ENCODE measurements at places on chromosomes 1 and 21.

GRCh38 chr1:48864913-48865312 is 88.2 kb upstream of the BEND5 start:
- DNase-seq: no peak

DNA sequence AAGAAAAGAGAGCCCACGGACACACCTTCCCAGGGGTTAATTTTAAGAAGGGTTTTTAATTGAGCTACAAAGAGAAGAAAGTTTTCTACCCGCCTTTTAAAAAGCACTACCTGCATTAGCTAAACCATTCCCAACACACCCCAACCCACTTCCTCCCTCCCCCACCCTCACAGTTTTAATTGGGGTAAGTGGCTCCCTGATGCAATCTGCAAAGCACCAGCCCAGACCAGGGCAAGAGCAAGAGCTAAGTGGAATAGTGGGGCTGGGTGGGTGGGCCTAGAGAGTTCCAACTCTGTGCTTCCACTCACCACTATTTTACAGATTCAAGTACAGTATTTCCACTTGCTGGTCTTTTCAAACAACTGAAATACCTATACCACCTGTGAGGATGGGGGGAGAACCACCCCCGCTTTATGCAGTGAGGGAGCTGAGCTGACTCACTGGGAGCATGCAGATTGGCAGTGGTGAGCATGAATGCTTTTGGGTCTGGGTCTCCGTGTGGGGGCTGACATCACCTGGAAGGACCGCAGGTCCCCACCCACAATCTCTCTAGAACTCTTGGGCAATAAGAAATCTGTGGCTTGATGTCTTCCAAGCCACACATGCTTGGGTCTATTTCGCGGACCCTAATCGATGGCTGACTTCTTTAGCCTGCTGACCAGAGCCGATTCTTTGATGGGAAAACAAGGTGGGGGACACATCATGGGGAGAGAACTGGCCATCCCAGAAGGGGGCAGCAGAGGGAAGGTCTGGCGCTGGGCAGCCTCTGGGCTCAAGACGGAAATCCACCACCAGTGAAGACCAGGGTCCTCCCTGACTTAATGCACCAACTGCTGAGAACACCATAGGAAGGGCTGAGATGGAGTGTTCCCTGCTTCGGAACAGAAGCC is 95.5 kb downstream of the SSBP3 start:
- DNase-seq: no peak

DNA sequence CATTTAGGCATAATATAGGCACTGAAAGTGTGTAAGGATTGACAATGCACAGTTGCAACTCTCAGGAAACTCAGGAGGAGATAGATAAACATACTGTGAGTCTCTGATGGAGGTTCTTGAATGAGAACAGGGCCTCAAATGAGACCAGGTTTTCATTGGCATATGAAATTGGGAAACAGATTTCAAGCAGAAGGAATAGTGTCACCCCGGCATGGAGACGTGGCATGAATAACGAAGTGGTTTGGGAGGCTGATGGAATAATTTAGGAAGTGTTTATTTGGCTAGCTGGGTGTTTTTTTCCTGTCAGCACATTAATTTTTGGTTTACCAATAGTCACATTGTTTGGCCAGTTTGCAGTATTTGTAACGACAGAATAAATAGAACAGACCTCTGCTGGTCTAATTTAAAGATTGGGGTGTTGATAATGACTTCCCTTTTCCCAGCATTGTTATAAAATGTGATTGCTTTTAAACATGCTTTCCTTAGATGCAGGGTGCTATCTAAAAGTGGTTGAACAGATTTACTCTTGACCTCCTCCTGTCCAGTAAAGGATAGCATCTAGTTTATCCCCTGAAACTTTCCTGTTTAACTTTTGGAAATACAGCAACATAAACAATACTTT is 132.0 kb downstream of the C1orf21 start:
- no peak for DNase-seq

DNA sequence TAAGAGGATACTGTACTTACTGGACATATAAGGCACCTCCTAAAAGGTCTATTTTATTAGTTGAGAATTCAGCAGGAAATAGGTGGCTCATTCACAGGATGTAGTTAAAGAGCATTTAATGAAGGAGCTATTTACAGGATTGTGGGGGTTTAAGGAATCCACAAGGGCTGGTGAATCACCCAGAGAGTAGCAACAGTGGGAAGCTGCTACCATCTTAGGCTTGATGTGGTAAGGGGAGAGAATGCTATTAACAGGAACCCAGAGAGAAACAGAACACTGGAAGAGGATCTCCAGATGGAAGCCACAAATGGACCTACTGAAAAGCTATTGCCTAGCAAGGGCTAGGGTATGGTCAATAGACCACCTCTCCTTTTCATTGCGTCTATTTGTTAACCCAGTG is 52.0 kb upstream of the COL11A1 start:
- DNase-seq: no peak

All from activated effector memory CD4-positive, alpha-beta T cell treated with Interleukin-2 at 50 U/mL for 16 hours (primary cell).